ENCODE measurements at places on chromosomes 7 and 10. TPM values are rescaled to one million over a fixed set of nuclear protein-coding genes. Genes with fewer than 3 reads are reported as not detected.

DNA sequence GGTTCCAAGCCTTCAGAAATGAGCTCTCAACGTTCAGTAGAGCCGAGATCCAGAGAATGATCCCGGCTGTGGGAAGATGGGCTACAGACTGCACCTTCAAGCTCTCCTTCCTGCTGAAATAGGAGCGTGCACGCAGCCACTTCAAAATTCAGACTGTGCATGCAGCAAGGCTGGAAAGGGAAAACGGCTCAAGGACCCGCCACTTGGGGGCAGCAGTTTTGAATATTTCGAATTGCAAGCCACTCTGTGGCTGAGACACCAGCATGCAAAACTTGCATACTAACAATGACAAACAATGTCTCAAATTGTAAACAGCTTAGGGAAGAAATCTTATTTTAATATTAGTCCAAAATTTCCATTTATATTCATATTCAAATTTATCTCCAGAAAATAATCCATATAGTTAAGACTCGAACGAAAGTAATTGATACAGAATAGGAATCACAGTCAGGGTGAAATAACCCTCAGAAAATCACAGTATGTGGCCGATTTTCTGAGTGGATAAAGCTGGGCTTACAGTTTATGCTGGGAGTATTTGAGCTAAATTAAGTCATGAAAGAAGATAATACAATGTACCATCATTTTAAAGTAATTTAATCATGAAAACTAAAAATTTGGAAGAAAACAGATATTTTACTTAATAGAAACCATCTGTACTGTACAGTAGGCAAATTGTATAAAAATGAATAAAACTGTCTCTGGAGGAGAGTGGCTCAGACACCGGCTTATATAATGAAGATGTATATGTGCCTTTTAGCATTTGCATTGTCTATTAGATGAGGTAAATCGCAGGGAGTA is 137.9 kb upstream of the MKI67 start:
- peak; percentile 20 for DNase-seq

- DNase-seq, result no peak
These were observed 118.2 kb downstream of the ST7 start for GRCh38 chr7:117071551-117071950.

- DNase-seq, result no peak
These were observed 556.3 kb downstream of the GRM8 start for GRCh38 chr7:126696256-126697038.

DNA sequence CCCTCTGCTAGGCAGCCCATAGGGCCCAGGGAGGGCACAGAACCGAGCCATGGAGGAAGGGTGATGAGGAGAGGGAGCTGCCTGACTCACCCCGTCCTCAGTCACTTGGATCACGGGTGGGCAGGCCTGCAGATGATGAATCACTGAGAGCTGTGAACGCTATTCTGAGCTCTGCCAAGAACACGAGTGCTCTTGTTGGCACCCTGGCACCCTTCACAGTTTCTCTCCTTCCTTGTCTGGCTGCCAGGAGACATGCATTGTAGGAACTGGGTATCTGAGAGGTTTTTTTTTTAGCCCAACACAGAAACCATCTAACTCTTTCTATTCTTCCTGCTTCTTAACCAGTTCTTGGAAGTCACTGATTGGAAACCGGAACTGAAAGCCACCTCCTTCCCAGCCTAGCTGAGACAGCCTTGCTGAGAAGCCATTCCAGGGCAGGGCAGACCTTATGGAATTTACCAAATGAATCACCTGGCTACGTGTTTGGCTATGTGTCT is 82.1 kb downstream of the SLC37A3 start:
- no peak for DNase-seq

DNA sequence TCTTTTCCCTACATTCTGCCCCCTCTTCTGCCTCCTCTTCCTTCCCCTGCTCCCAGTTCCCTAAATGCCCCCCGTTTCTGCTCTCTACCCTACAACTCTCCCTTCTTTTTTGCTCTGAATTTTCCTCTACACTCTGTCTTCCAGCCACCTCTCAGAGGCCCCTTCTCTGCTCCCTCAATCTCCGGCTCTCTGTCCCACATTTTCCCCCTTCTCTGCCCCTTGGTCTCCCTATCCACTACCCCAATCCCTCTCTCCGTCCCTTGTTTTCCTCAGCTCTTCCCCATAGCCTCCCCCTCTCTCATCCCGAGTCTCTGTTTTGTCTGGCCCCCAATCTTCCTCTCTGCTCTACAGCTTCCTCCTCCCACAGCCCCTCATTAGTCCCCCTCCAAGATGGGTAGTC is 3.3 kb downstream of the ALOX5 start:
- no peak for DNase-seq

- DNase-seq, result no peak
These were observed 247.7 kb downstream of the PRKG1 start for GRCh38 chr10:51321980-51322379.

Gene FKBP6
- not detected for total RNA-seq

- no peak for DNase-seq
These were observed 13.4 kb upstream of the DENND2A start for GRCh38 chr7:140654109-140654387.

- DNase-seq, result no peak
These were observed 50.5 kb upstream of the NANOS1 start for GRCh38 chr10:118978998-118979350.

Gene SEPTIN7
- 174 TPM for total RNA-seq

Gene ZFAND4
- total RNA-seq, result 14.3 TPM

DNA sequence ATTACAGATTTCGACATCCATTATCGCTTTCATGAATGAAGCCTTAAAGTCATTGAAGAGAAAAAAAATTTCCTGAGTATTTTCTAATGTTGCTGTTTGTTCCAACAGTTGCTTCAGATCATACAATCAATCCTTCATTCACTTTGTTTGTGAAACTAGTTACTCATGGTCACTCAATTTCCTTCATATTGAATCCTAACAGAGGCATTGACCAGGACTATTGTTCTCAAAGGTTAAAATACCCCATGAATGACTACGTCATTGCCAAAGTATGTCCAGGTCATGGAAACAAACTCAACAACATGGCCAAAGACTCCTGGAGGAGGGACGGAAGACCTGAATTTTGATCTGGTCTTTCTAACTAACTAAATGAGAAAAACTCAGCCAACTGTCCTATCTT is 54.0 kb upstream of the ABCB5 start:
- no peak for DNase-seq

Data from activated T-cell treated with anti-CD3 and anti-CD28 coated beads, Interleukin-2, amount 50 U/mL, for 4 hours (primary cell).